ENCODE measurements at places on chromosomes 2 and 18. TPM values are rescaled to one million over a fixed set of nuclear protein-coding genes. Genes with fewer than 3 reads are reported as not detected.

FAM210A gene
- total RNA-seq, result 12.2 TPM

C18orf32 gene
- total RNA-seq, result 24.5 TPM

PTCD3 gene
- 76.0 TPM for total RNA-seq

ABCG8 gene
- not detected for total RNA-seq

CPO gene
- not detected for total RNA-seq

TMEM178A gene
- not detected for total RNA-seq

SERPINB12 gene
- not detected for total RNA-seq

Measured in myometrial cell (primary cell).